ENCODE measurements at places on chromosomes 12 and 14. TPM values are rescaled to one million over a fixed set of nuclear protein-coding genes. Genes with fewer than 3 reads are reported as not detected.

The CSRP2 gene
- 81.8 TPM for total RNA-seq

The LHX5 gene
- not detected for total RNA-seq

- no peak for DNase-seq
These were observed at the start of gene PLEK2 for GRCh38 chr14:67411820-67412421. Gene PLEK2, minus strand, starts transcription at chr14:67412165. Its CDS starts 106 bp downstream, at chr14:67412059.

The SCNN1A gene
- total RNA-seq: 20.3 TPM

- no peak for DNase-seq
These were observed 39.8 kb downstream of the NOPCHAP1 start for GRCh38 chr12:105025890-105026289.

The GUCY2C gene
- total RNA-seq: 0.07 TPM

The RNASE7 gene
- total RNA-seq: 0.66 TPM

The GRIN2B gene
- 0.95 TPM for total RNA-seq

GRCh38 chr12:7929083-7929792 is 6.7 kb downstream of the SLC2A3 start:
- no peak for DNase-seq

DNA sequence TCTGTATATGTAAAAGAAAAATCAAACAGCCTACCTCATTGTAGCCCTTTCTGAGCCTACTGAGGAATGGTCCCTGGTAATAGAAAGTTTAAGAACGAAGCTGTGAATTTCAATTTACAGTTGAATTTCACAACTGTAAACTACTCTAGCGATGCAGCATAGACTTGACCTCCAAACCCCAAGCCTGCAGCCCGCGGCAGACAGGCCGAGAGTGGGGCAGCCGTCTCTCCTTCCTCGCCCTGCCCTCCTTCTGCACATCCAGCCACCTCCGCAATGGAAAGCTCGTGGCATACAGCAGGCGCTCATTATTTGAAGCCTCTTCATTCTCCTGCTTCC is 15.3 kb downstream of the RNASE2 start:
- DNase-seq: no peak

DNA sequence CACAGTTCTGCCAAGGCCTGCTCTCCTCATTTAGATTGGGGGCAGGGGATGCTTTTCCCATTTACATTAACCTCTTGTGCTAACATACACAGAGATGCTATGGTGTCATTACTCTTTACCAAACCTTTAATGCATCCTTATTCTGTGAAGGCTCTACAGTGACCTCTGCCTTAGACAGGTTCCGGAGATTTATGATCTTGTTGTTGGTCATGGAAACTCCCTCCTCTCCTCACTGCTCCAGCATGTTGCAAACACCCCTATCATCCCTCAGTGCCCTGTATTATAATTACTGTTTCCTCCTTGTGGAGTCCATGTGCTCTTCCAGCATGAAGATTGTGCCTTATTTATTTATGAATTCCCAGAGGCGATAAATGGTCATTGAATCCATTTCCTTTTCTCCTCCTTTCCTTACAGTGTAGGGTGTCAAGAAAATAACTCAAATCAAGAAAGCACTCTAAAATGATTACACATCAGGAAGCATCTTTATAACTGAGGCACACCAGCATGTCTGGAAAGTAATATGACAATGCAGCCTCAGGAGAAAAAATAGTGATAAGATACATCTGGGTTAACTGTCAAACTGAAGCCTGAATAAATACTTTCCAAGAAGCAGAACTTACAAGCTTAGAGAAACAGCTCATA is 37.8 kb downstream of the RTN1 start:
- no peak for DNase-seq

The KRT86 gene
- total RNA-seq: not detected

The TPH2 gene
- total RNA-seq: not detected

- no peak for DNase-seq
These were observed 666.6 kb downstream of the DIO2 start for GRCh38 chr14:79544698-79545070.

The ADCY4 gene
- total RNA-seq: 3.4 TPM

DNA sequence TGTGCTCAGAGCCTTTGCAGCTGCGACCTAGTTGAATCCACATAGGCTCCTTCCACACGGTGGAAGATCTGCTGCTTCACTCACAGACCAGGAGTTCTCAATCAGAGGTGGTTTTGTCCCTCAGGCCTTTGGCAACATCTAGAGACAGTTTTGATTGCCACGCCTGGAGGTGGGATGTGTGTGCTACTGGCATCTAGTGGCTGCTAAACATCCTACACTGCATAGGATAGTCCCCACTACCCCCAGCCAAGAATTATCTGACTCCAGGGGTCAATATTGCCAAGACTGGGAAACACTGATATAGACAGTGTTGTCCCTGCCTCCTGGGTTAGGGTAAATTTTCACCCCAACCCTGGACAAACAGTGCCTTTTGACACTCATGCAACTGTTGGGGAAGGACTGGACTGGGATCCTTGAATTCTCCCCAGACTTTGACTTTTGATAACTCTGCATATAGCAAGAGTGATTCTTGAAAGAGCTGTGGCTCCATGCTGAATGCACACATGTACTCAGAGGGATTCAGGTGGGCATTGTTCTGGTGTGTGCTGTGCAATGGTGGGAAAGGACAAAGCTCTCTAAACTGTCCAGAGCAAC is 39.8 kb downstream of the BAZ2A start:
- no peak for DNase-seq

DNA sequence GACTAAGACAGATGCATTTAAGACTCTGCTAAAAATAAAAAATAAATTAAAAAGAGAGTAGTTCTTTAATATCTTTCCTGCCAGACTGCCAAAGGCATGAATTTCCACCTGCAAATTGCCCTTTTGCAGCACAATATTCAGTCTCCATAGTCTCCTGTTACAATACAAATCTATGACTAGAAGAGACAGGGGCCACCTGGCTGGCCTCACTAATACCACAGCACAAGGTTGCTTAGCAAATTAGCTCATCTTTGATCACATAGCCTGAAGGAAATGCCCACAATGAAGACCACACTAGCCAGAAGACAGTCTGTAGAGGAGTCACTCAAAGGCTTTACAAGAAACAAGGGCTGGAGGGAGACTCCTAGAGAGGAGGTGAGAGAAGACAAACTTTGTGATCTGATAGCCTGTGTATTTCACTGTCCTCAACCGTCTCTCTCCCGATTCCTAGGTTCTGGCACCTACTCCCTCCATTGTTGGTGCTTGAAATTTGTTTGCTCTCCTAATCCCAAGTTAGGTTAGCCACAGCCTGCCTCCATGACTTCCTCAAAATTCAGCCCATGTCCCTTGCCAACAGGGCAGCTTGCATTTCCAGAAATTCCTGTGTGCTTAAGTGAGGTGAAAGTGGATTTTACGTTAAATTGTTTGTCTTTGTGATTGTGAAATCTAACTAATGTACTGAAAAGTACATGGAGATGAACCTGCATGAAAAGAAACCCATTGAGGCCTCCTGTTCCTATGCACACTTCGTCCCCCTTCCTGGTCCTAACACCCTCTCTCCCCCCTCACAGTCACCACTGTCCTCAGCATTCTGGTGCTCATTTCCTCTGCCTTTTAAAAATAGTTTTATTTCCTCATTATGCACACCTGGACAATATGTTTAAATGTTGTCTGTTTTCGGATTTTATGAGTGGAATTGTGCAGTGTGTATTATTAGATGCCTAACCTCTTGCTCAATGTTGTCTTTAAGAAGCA is 88.7 kb upstream of the PLXNC1 start:
- DNase-seq: no peak

DNA sequence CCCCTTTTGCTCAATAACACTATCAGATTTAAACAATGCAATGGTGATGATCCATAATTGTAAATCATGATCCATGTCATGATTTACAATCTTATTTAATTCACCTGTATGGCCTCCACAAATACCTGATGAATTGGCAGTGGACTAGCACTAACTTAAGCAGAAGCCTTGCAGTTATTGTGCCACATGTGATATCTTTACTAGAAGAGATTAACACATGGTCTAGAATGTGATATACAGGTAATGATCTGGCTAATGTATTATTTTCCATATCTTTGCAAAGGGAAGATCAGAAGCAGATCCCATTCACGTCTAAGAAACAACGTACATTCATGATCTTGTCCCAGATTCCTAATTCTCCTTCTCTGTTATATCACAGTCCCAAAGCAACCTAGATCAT is 66.0 kb downstream of the EGLN3 start:
- DNase-seq: no peak

GRCh38 chr12:132023658-132024057 is 73.9 kb downstream of the EP400 start:
- DNase-seq: no peak

DNA sequence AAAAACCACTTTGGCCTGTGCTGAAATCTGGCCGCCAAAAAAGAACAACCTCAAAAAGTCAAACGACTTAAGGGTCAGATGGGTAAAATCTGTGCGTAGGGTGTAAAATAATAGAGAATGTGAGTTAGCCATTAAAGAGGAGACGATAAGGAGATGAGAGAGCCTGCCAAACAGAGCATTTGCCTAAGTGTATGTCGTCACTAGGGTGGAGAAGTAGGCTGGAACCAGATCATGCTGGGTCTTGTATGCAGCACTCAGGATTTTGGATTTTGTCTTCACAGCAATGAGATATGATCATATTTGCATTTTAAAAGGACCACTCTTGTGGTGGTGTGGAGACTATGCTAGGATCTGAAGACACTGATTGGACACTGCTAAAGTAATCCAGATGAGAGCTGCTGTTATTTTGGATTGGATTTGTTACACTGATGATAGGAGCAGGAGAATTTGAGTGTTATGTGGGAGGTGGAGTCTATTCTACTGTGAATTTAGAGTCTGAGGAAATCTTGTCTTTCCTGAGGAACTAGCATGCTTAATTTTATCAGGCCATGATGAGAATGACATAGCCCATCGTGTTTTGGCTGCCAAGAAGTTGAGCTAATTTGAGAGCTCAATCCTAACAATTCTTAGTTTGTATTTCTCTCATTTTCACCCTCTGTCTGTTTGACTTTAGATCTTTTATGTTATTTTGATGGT is 24.8 kb upstream of the DBX2 start:
- DNase-seq: no peak

DNA sequence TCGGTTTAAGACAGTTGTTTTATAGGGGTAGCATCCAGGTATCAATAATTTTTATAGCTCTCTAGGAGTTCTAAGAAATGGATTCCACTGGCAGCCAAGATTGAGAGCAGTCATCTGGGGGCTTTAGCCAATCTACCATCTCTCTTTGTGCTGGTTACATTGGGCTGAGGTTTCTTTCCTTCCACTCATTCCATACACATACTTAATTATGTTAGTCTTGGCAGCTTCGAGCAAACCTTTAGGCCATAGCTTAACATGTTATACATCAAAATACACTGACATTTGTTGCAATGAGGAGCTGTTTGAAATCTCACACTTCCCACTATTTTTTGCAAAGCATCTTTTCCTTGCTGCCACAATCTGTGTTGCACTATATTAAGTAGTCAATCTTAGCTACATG is 63.1 kb downstream of the ARMH4 start:
- no peak for DNase-seq

DNA sequence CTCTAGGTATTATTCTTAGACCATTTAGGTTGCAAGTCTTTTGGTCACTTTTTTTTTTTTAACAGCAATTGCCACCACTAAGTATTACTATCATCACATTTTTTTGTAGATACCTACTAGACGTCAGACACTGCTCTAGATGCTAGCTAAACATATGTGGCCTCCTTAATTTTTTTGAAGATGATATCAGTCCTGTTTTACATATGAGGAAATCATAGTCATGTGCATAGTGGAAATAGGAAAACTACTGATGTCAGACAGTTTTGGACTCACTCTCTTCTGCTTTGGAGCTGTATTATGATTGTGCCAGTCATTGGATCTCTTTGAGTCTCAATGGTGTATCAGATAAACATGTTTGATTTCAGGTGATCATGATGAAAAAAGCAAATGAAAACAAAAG is 304.3 kb downstream of the DIO2 start:
- DNase-seq: no peak

DNA sequence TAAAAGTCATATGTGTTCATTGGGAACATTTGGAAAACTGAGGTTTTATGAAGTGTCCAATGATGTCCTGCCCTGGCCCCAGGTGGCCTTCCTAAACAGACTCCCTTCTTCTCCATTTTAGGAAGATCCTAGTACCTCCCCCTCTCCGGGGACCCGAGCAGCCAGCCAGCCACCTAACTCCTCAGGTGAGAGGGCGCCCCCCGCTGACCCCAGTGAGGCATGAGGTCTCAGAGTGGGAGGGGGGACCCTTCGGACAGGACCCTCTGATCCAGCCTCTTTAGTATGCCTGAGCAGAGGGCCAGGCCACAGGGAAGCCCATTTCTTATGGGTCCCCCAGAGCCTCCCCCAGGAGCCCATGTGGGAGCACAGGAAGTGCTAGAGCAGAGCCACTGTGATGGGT is 23.7 kb downstream of the DEGS2 start:
- DNase-seq: no peak

The BCL11B gene
- total RNA-seq: 11.8 TPM

- no peak for DNase-seq
These were observed 36.8 kb downstream of the CCDC177 start for GRCh38 chr14:69537900-69538299.

The NR4A1 gene
- total RNA-seq: 141 TPM

- no peak for DNase-seq
These were observed 10.4 kb downstream of the TRIM9 start for GRCh38 chr14:51084507-51084906.

The USP30 gene
- total RNA-seq: 27.3 TPM

DNA sequence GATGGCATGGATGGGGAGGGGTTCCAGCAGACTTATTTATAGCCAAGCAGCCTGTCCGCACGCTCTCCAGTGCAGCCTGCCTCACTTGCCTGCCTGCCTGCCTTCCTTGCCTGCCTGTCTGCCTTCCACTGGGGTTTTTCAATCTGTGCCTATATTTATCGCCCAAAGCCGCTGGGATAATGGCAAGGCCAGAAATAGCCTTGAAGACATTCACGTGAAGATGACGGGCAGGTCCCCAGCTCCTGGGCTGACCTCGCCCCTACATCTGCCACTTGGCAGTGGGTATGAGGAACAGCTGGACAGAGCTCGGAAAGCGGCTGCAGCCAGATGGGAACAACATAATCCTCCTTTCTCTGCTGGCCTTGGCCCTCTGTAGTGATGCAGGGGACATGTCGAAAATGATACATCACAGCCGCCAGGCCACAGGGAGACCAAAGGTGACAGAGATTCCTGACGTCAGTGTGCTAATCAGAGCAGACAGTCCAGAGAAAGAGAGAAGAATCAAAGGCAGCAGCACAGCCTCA is 53.3 kb downstream of the PITPNM2 start:
- no peak for DNase-seq

- no peak for DNase-seq
These were observed 67.2 kb downstream of the CCDC92 start for GRCh38 chr12:123905319-123905925.

The ATL1 gene
- 1.5 TPM for total RNA-seq
